Suppressor macrophage treated with lipopolysaccharide for 1 hour (primary cell): ENCODE measurements at places on chromosomes 1 and 21.

DNA sequence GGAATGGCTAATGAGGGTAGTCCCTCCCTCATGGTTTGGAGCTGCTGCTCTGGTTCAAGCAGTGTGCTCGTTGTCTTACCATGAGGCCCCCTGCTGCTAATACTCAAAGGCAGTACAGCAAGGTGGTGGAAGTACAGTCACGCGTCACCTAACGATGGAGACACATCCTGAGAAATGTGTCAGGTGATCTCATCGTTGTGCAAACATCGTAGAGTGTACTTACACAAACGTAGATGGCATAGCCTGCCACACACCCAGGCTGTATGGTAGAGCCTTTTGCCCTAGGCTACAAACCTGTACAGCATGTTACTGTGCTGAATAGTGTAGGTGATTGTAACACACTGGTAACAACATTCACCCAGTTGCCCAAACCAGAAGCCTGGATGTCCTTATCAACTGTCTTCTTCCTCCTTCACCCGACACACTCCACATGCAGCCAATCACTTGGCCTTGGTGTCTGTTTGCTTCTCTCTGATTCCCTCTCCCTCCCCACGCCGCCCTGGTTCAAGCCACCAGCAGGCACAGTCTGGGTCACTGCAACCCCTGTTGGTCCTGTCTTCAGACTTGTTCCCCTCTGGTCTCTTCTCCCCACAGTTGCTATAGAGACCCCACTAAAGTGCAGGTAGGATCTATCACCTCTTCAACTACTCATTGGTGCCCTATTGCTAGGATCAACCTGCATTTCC, 6.0 kb upstream of the KCNA2 start:
- no peak for DNase-seq

GRCh38 chr1:59164371-59164770, 132.5 kb upstream of the FGGY start:
- DNase-seq, result no peak

DNA sequence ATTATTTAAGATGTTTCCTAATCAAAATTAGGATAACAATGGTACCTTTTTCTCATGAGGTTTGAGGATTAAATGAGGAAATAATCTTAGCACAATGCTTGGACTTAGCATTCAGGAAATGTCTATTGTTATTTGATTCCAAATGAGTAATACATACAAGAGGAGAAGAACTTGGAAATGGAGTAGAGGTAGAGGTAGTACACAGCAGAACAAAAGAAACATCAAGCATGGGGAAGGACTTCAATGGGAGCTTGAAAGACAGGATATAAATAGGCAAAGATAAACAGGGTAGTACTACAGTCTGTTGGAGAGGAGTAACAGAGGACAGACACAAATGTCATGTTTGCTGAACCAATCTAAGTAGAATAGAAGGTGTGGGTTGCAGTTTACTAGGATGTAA, 59.5 kb upstream of the RGS2 start:
- no peak for DNase-seq

- no peak for DNase-seq
These were observed 95.2 kb downstream of the HLX start for GRCh38 chr1:220974431-220974830.

DNA sequence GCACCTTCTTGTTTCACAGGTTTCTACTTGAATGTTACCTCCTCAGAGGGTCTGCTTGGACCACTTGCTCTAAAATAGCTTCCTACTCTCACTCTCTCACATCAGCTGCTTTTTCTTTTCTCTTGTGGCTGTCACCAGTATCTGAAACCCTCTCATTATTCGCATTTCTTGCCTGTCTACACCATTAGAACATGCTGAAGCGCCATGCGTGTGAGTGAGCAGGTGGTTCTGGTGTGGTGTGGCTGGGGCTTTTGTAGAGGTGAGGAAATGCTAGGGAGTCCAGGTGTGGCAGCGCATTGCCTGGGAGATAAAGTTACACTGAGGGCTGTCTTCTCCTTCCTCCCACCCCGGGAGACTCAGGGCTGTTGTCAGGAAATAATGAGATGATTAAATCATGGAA, 4.1 kb downstream of the ZNF362 start:
- no peak for DNase-seq

DNA sequence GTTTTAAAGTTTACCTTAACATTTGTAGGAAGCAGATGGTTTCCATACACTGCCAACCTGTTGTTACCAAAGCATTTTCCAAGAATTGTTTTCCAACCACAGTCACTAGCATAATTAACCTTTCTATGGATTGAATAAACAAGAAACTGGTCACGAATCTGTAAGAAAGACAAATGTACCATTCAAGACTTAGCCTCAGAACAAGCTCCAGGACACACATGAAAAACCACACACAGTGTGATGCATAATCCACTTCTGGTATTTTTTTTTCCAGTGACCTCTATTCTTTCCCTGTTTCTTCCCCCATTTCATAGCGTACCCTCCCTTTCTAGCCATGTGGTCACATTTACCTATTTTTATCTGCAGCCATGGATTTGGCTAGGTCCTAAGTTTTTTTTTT, 29.6 kb upstream of the C1orf87 start:
- DNase-seq, result no peak

DNA sequence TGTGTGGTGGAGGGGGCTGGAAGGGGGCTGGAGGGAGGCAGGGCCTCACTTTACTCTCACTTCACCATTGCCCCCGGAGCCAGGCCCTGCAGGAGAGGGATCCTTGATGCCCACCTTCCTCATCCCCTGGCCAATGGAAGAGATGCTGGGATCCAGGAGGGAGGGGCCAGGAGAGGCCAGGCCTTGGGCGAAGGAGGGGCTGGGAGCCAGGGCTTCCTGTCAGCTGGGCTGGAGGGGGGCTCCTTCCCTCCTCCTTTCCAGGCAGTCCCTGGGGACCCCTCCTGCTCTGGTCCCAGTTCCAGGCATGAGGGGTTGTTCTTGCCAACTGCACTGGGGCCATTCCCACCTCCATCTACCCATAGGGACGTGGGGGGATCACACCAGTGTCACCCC, 5.7 kb downstream of the AHDC1 start:
- no peak for DNase-seq

DNA sequence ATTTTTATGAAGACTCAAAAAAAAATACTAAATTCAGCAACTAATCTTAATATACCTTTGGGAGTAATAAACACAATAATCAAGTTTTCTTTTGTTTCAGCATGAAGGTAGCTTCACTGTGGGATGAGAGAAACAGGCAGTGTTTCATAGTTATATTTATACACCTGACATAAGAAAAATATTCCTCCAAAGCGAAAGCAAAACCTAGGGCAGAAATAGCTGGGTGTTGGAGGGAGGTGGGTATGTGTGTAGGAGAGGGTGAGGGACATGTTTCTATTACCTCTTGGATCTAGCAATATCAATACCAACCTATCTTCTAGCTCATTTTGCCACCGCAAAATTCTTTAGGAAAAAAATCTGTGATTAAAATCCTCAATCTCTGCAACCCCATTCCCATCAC, 24.9 kb upstream of the MAN1A2 start:
- DNase-seq, result no peak

DNA sequence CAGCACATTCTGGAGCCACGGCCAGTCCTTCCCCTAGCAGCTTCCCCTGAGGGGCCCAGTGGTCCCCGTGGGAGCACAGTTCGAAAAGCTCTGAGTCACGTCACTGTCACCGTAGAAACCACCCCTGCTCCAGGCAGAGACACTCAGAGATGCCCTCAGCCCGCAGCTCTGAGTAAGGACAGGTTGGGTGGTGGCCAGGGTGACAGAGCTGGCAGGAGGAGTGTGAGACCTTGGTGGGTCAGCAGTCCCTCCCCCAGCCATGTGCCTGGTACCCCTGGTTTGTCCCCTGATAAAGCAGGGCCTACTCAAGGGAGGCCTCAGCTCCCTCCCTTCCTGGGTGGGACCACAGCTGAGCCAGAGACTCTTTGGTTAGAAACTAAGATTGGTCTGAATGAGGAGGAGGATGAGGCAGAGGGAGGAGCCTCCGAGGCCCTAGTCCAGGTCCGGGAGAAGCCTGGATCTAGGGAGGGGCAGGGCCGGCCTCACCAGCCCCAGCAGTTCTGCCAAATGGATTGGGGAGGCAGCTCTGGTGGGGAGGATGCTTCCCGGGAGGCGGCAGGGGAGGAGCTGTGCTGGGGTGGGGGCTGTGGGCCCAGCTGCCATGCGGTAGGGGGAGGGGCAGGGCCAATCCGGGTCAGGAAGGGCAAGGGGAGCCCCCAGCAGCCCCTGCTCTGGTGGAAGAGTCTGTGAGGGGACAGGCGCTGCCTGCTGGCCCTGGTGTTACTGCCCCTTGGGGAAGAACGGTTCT, 55.2 kb downstream of the SLC9A1 start:
- DNase-seq, result peak; percentile 85

- no peak for DNase-seq
These were observed 28.1 kb upstream of the PPP2R5A start for GRCh38 chr1:212257157-212257556.

DNA sequence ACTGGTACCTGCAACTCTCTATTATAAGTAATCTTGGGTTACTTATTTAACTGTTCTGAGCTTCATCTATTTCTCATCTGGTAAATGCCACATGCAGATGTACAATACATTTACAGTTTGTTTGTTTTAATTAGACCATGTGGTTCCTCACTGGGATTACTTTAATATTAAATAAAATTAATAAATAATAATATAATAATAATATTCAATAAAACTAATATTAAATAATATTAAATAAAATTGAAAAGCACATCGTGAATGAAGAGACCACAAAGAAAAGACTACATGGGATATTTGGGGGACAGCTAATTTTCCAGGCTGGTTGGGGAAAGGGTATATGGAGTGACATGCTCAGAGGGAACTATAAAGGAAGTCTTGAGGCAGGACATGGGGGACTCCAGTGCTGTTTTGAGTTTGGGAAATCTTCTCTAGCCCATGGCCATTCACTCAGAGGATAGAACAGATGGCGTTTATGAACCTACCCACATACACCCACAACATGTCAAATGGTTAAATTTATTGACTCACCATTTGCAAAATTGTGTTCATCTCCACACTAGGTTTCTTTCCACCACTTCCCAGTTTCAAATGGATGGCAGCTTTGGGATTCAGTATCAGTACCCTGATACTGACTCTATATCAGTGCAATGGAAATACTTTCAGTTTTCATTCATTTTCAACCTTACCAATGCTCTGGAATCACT, 25.6 kb downstream of the DIRAS3 start:
- no peak for DNase-seq

DNA sequence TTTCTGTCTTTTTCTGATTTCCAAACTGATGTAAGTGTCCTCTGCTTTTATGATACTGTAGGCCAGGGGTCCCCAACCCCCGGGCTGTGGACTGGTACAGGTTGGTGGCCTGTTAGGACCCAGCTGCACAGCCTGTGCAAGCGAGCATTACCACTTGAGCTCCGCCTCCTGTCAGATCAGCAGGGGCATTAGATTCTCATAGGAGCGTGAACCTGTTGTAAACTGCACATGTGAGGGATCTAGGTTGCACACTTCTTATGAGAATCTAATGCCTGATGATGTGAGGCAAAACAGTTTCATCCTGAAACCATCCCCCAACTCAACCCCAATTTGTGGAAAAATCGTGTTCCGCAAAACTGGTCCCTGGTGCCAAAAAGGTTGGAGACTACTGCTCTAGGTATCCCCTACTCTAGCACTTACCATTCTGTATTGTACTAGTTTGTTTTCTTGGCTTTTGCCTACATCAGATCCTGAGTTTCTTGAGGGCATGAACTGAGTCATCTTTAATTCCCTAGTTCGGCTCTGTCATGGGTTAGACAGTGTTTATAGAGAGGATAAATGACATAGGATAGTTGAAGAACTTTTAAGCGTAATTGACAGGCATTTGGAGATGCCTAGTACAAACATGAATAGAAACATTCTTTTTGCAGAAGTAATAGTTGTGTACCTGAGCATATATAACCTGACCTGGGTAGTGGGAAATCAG, 4.1 kb downstream of the ABCD3 start:
- DNase-seq, result no peak

DNA sequence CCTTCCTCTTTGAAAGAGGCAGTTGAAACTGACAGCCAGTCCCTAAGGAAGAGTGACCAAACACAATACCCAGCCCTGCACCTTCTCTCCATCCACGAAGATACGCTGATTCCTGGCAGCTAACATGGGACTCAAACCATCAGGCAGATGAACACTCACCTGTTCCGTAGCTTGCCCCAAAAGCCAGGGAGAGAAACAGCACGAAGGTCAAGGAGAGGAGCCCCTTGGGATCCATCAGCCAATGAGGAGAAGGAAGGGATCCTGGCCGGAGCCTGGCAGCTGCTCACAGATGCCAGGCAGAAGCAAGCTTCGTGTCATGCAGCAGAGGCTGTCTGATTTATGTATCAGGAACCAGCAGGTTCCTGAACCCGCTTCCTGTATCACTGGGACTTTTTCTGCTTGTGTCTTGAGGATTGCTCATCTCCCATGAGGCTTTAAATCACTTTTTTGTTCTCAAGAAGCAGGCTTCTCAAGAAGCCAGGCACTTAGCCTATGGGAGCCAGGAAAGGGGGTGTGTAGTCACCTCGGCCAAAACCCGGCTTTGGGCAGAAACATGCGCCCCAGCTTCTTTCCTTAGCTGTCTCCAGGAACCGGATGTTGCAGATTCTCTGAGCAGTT, at the start of gene SLAMF1:
SLAMF1 (minus strand) TSS at position 334 of the 618 bp plus-strand sequence; CDS start at position 235, 99 bp downstream.
- peak; percentile 90 for DNase-seq

DNA sequence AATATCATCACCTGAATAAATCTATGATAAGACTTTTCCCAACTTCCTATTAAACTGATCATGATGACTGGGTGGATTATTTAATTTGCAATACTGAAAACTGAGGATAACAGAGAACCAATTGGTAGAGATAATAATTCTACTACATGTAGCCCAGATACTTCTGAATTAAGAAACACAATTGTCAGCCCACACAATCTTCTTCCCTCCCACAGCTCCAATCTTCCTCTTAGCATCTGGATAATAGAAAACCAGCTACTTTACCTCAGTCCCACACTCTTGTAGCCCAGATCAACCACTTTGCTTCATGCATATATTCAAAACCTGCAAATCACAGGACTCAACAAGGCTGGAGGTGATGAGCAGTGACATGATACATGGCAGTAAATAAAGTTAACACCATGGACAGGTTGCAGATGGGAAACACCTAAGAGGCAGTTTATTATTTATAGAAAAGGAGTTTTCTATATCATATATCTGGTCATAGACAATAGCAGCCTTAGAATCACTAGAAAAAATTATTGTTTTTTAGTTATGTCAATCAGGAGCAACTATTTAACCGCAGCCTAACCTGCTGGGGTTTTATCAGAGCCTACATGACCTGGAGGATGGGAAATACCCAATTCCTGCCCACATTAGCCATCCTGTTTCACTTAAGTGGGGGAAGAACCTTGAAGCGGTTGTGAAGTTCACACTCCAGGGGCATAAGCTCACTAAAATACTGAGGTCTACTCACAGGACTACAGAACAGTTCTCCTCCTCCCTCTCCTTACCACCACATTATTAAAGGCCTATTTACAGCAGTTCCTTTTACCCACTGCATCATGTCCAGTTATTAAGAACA, 16.7 kb downstream of the FRRS1 start:
- no peak for DNase-seq
